Epithelial cell of prostate (primary cell): ENCODE measurements at places on chromosomes 1 and 21.

- no peak for DNase-seq
These were observed 64.1 kb downstream of the LRRC8D start for GRCh38 chr1:89884718-89885596.

- no peak for DNase-seq
These were observed 355.2 kb upstream of the GREM2 start for GRCh38 chr1:240967070-240967724.

- DNase-seq = no peak
These were observed 27.4 kb upstream of the ZBTB21 start for GRCh38 chr21:42037516-42037915.

GRCh38 chr1:228267962-228268880 lies 60.4 kb downstream of the OBSCN start:
- no peak for DNase-seq

DNA sequence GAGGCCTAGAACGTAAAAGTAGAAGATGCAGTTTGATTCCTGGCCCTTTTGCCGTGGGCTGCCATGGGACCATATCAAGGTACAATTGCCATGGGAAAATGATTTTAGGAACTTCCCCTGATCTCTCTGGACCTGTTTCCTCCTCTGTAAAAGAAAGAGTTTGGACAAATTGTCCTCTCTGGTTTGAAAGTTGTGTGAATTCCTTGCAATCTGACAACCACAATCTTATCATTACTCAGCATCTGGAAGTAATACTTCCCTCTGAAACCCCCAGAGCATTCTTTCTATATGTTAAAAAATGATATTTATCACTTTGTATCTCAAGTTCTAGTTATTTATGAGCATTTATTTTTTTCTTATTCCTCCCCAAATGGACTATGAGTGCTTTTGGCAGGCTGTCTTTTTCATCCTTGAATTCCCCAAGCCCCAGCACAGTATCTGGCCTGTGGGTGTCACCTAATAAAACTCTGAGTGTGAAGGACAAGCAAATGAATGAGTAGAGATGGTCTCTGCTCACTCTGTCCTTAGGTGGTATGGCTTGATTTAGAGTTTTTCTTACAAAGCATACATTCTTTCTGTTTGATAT lies 181.1 kb downstream of the DYRK1A start:
- DNase-seq = no peak

GRCh38 chr1:153422450-153423068 lies 6.2 kb downstream of the S100A7A start:
- DNase-seq = no peak

GRCh38 chr1:113333056-113333455 lies 57.3 kb upstream of the MAGI3 start:
- no peak for DNase-seq

- DNase-seq = no peak
These were observed 469.8 kb upstream of the ZP4 start for GRCh38 chr1:238360474-238360873.

- DNase-seq = no peak
These were observed 38.5 kb upstream of the ID3 start for GRCh38 chr1:23597635-23598388.

DNA sequence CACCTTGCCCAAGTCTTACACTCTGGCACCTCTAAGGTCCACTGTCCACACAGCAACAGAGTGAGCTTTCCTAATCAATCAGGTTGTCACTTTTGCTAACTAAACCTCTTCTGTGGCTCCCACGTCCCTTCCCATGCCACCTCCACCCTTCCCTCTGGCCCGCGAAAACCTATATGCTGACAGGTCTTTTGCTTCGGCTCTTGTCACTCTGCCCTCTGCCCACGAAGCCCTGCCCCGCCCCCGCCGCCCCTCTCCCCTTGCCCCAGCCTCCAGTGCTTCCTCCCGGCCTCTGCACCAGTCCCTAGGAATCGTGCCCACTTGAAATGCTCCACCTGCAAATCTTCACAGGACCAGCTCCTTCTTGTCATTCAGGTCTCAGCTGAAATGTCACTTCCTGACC lies 8.1 kb downstream of the TP53BP2 start:
- DNase-seq = no peak

- DNase-seq = no peak
These were observed 18.3 kb upstream of the KRTAP7-1 start for GRCh38 chr21:30847627-30848500.

DNA sequence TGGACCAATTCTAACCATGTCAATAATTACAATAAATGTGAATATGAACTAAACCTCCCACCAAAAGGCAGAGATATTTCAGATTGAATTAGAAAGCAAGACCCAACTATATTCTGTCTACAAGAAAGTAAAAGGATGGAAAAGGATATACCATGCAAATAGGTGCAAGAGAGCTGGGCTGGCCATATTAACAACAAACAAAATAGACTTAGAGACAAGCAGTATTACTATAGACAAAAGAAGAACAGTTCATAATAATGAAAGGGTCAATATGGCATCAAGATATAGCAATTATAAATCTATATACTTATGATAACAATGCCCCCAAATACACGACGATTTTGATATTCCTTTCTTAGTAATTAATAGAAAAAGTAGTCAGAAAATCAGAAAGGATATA lies 67.3 kb upstream of the IFFO2 start:
- no peak for DNase-seq

- no peak for DNase-seq
These were observed 183.3 kb upstream of the ADGRL2 start for GRCh38 chr1:81617308-81617967.

DNA sequence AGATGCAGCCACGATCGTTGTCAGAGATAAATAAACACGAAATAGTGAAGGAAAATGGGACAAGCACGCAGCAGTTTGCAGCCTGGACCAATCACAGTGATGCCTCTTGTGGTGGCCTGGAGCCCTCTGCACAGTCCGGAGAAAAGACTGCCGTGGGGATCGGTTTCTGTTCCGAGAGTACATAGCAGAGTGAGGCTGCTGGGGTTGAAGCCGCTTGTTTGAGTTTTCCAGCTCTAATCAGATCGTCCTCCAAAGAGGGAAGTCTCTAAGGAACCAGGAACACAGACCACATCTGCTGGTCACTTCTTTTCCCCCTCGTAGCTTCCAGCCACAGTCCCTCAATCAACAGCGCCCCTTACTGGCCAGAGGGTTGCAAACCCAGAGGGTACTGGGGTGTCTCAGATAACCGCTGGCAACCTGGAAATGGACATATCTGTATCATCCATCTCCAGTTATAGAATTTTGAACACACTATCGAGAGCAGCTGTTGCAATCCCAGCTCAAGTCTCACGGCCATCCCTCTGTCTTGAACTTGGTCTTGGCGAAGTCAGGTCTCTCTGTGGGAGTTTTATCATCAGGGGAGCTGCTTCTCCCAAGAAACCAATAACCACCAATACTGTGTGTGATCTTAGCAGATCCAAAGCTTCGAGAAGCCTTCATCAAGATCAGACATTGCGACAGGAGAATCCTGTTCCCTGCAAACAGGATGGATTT lies 57.4 kb downstream of the OLIG1 start:
- no peak for DNase-seq

DNA sequence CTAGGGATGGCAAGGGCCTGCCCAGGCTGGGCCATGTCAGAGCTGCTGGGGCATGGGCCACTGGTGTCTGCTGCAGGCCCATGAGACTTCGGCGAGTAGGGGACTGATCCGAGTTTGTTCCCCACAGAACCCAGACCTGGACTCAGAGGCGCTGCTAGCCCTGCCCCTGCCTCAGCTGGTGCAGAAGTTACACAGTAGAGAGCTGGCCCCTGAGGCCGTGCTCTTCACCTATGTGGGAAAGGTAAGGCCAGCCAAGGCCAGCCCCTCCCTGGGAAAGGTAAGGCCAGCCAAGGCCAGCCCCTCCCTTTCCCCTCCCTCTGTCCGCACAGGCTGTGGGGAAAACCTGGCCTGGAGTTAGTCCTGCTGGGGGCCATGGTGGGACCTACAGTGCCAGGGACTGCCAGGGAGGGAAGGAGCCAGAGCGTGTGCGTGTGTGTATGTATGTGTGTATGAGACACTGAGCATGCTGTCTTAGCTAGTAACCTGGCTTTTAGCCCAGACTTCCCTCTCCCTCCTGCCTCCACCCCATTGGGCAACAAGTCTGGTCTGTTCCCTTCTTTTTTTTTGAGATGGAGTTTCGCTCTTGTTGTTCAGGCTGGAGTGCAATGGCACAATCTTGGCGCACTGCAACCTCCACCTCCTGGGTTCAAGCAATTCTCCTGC lies 8.0 kb downstream of the FAAH start:
- DNase-seq = peak; percentile 95

DNA sequence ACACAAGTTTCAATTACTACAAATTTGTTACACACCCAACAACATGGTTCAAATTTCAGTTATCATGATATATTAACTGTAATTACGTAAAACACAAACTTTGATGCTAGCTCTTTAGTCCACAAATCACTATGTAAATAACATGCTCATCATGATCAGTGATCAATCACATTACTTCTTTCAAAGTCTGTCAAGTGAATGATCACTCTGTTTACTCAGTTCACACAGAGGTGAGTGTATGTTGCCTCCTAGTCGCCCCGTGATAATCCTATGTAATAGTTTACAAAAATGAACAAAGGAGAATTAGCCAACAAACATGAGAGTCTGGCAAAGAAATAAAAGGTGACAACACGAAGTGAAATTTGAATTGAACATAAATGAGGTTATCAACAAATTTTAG lies 14.3 kb downstream of the EDEM3 start:
- no peak for DNase-seq

DNA sequence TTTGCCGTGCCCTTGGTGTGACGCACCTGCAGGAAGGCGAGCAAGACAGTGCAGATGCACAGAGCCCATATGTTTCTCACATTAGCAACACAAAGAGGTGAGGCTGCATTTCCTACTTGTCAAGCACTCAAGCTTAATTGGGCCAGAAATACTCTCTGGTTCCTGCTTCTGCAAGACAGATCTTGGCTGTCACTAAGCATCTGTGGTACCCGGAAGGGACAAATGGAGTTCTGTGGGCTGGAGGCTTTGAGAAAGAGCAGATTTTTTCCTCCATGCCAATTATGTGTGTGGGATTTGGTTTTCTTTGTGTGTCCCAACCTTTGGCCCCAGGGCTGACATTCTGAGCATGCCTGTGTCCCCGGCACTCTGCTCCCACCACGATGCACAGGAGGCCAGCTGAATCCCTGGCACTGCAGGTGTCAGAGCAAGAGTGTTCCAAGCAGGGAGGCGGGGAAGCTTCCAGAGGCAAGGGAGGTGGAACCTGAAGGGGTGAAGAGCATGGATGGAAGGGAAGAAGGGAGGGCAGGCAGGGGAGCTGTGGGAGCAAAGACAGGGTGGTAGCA lies 52.0 kb upstream of the STUM start:
- DNase-seq = no peak

- DNase-seq = peak; percentile 40
These were observed 308.8 kb downstream of the AJAP1 start for GRCh38 chr1:4963251-4963650.

- DNase-seq = no peak
These were observed 147.1 kb upstream of the GRIK3 start for GRCh38 chr1:37181425-37181824.

GRCh38 chr1:116806245-116806644 lies 52.0 kb downstream of the CD2 start:
- DNase-seq = no peak

- no peak for DNase-seq
These were observed 175.4 kb upstream of the EDN2 start for GRCh38 chr1:41659903-41660302.
